NCI-H146 (cell line): ENCODE measurements at places on chromosomes 3 and 15.

GRCh38 chr3:183650554-183650953, 15.1 kb downstream of the KLHL24 start:
- DNase-seq, result no peak

DNA sequence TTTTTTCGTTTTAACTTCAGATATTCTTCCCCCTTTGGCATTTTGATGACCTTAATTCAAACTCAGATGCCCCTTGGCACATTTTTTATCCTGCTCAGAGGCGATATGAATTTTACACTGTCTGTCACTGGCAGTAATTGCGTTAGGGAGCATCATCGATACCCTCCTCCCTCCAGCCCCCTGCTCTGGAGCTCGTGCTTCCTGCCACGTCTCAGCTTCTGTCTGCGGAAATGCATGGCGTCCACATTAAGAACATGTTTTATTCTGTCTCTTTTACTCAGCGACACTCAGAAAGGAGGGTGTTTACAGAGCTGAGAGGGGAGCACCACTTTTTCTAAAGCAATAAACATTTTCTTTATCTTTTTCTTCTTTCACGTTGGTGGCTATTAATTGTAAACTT, 254.2 kb downstream of the EBLN2 start:
- no peak for DNase-seq

GRCh38 chr15:39281094-39281493, 299.8 kb upstream of the THBS1 start:
- no peak for DNase-seq

DNA sequence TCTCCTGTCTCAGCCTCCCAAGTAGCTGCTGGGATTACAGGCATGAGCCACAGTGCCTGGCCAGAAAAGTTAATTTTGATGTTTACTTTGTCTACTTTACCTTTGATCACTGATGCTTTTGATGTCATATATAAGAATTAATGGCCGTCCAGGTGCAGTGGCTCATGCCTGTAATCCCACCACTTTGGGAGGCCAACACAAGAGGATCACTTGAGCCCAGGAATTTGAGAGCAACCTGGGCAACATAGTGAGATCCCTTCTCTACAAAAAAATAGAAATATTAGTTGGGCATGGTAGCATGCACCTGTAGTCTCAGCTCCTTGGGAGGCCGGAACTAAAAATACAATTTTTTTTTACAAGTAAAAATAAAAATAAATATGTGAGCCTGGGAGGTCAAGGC, 6.8 kb upstream of the INO80 start:
- no peak for DNase-seq

DNA sequence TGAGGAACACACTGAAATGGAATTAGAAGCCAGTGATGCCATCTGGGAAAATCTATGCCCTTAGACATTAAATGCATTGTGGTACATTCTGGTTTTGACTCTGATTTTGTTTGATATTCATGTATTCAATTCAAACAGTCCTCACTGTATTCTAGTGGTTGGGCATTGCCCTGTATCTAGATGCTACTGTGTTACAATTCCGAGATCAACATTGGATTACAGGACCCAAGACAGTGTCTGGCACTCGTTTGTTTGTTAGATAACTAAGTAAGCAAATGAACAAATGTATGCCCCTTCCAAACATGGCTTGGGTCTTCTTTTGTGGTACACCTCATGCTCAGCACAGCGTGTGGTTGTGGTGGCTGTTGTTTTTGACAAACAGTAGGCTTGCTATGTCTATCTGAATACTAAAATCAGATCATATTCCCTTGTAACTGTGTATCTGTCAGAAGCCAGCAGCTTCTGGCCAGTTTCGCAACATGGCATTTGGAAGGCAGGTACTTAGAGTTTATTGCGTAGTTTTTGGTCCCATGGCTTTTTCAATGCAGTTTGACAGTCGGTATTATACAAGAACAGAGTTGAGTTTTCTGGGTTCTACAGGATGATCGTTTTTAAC, 5.7 kb downstream of the FILIP1L start:
- no peak for DNase-seq

DNA sequence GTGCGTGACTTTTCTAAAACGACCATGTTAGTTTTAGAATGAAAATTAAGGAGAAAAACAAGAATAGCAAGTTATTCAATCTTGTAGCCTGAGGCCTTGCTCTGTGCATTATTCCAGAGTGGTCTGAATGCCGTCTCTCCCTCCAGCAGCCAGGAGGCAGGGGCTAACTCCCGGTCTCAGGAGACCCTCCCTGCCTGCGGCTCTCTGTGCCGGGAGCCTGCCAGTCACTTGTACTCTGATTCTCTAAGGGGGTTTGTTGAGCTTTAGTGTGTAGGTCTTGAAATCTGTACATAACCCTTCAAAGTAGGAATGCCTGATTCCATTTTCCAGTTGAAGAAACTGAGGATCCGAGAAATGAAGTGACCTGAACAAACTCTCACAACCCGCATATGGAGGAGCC, 97.3 kb downstream of the ARNT2 start:
- DNase-seq, result no peak

GRCh38 chr3:136543385-136543784, 208.8 kb downstream of the STAG1 start:
- DNase-seq, result no peak

DNA sequence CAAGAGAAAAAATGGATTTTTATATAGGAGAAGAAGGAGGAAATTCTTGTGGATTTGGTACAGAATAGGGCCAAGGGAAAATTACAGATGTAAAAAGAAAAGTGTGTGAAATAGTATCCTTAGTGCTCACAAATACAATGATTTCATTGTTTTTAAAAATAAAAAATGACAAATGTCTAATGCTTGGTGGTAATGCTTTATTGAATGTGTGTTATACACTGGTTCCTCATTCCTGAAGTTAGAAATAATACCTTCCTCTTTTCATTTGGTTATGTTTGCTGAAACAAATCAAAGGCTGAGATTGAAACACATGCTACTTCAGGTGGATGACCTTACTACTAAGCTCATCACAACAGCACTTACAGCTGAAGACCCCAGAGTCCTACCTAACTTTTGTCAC, 37.7 kb upstream of the CCR2 start:
- no peak for DNase-seq

- DNase-seq, result no peak
These were observed 71.0 kb downstream of the RBM6 start for GRCh38 chr3:50010959-50011358.
